ENCODE measurements at places on chromosomes 12 and 14. TPM values are rescaled to one million over a fixed set of nuclear protein-coding genes. Genes with fewer than 3 reads are reported as not detected.

DNA sequence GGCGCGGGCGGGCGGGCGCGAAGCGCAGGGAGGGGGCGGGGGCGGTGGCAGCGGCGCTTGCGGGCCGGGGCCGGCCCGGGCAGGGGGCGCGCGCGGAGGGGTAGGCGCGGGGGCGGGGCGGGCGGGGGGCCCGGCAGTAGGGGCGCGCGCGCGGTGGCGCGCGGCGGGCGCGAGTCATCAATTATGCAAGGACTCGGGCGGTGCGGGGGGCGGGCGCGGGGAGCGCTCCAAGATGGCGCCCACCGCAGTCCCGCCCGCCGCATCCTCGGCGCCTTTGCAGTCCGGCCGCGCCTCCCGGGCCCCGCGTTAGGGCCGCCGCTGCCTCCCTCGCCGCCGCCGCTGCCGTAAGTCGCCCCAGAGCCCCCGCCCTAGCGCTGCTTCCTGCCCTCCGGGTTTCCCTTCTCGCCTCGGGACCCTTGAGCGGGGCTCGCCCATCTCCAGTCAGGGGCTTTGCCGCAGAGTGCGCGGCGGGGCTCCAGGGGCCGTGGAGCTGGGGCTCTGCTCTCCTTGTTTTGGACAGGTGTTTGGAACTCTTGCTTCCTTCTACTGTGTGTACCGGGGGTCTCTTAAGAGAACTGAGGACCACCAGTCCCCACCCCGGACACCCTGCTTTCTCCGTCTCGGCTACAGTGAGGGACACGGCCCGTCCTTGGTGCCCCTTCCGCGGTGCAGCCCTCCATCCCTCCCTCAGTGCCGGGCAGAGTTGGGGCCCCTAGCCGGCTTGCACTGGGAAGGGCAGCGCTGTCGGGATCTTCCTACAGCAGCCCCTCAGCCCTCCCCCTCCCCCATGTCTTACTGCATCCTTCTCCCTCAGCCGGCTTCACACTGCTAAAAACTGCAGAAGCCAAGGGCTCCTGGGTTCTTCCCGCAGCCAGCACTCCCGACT is at the start of gene SCN8A:
SCN8A (plus strand) TSS at position 218 of the 886 bp plus-strand sequence. CDS start 71,585 bp downstream, outside the sequence.
- no peak within 1 kb of the TSS for H3K27ac ChIP-seq
- DNase-seq = peak; percentile 95
- H3K36me3 ChIP-seq = no peaks in the 10 kb centered on the region
- peaks cover 5% of the 10 kb centered on the region for H3K4me1 ChIP-seq
- H3K4me3 ChIP-seq = peak within 1 kb of the TSS; percentile 99
- peaks cover 16% of the 10 kb centered on the region for H3K27me3 ChIP-seq

GRCh38 chr14:22814941-22815713 is at the start of gene SLC7A7:
SLC7A7 (minus strand) TSS chr14:22815435; CDS start chr14:22813398, 2,037 bp downstream.
- H3K27me3 ChIP-seq = peaks cover 10% of the 10 kb centered on the region
- DNase-seq = no peak
- peaks cover 10% of the 10 kb centered on the region for H3K4me1 ChIP-seq
- no peaks in the 10 kb centered on the region for H3K36me3 ChIP-seq
- H3K27ac ChIP-seq = no peak within 1 kb of the TSS

GRCh38 chr12:89935850-89936249 is 227.2 kb upstream of the ATP2B1 start:
- no peak for DNase-seq
- peaks cover 11% of the 10 kb centered on the region for H3K4me1 ChIP-seq
- H3K27me3 ChIP-seq = no peaks in the 10 kb centered on the region
- no peak overlapping the region for H3K27ac ChIP-seq
- H3K36me3 ChIP-seq = no peaks in the 10 kb centered on the region
- no peak overlapping the region for H3K4me3 ChIP-seq

C12orf50 gene
- not detected for total RNA-seq

GRCh38 chr14:32724867-32725471 is 213.7 kb upstream of the NPAS3 start:
- peaks cover 22% of the 10 kb centered on the region for H3K4me1 ChIP-seq
- no peak overlapping the region for H3K4me3 ChIP-seq
- no peaks in the 10 kb centered on the region for H3K27me3 ChIP-seq
- no peak overlapping the region for H3K27ac ChIP-seq
- no peaks in the 10 kb centered on the region for H3K36me3 ChIP-seq

DNA sequence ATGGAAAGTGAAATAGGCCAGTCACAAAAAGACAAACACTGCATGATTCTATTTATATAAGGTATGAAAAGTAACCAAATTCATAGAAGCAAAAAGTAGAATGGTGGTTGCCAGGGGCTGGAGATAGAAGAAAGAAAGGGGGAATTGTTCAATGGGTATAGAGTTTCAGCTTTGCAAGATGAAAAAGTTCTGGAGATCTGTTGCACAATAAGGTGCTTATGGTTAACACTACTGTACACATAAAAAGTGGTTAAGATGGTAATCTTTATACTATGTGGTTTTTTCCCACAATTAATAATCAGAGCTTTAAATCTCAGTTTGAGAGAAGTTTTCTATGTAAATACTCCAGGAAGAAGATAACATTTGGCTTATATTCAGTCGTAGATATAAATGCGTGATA is 73.4 kb downstream of the SLC38A4 start:
- H3K27ac ChIP-seq = no peak overlapping the region
- no peaks in the 10 kb centered on the region for H3K4me1 ChIP-seq
- no peak overlapping the region for H3K4me3 ChIP-seq
- DNase-seq = no peak
- H3K36me3 ChIP-seq = no peaks in the 10 kb centered on the region

- H3K27me3 ChIP-seq = no peaks in the 10 kb centered on the region
- peaks cover 5% of the 10 kb centered on the region for H3K4me1 ChIP-seq
- no peak overlapping the region for H3K27ac ChIP-seq
- no peaks in the 10 kb centered on the region for H3K36me3 ChIP-seq
- DNase-seq = no peak
Measured at GRCh38 chr12:124177951-124178316, 117.0 kb upstream of the RFLNA start.

DNA sequence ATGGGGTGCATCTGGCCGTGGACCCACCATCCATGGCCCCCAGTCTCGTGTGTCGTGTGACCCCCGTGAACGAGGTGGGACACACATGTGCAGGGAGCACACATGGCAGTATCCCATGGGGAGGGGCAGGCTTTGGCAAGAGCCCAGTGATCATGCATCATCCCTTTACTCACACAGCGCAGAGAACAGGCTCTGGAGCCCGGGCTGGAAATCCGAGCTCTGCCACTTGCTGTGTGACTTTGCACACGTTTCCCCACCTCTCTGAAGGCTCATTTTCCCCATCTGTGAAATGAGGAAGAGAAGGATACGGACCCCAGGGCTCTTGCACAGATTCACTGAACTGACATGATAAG is 119.9 kb downstream of the PHETA1 start:
- no peaks in the 10 kb centered on the region for H3K36me3 ChIP-seq
- DNase-seq = no peak
- no peak overlapping the region for H3K4me3 ChIP-seq
- H3K27ac ChIP-seq = no peak overlapping the region

GRCh38 chr14:34453226-34453625 is 8.8 kb downstream of the SPTSSA start:
- no peaks in the 10 kb centered on the region for H3K36me3 ChIP-seq
- no peaks in the 10 kb centered on the region for H3K4me1 ChIP-seq

- no peak overlapping the region for H3K4me3 ChIP-seq
- DNase-seq = peak; percentile 37
- peaks cover 16% of the 10 kb centered on the region for H3K4me1 ChIP-seq
- H3K36me3 ChIP-seq = no peaks in the 10 kb centered on the region
- no peaks in the 10 kb centered on the region for H3K27me3 ChIP-seq
Measured at GRCh38 chr14:21703357-21704326, 30.0 kb upstream of the OR4E1 start.

GRCh38 chr12:104307655-104308000 is 4.1 kb downstream of the EID3 start:
- H3K4me3 ChIP-seq = no peak overlapping the region
- H3K4me1 ChIP-seq = peaks cover 13% of the 10 kb centered on the region
- peaks cover 13% of the 10 kb centered on the region for H3K36me3 ChIP-seq
- H3K27me3 ChIP-seq = no peaks in the 10 kb centered on the region
- DNase-seq = no peak
- H3K27ac ChIP-seq = no peak overlapping the region

DNA sequence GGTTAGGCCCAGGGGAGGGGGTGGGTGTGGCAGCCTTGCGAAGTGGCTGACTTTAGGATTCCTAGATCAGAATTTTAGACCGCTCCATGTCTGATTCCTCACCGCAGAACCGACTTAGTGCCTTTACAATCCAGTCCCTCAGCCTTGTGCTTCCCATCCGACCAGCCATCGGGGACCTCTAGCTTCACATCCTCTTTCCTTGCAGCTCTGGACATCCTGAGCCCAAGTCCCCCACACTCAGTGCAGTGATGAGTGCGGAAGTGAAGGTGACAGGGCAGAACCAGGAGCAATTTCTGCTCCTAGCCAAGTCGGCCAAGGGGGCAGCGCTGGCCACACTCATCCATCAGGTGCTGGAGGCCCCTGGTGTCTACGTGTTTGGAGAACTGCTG is 557 bp downstream of the COPS7A start:
- peaks cover 7% of the 10 kb centered on the region for H3K4me1 ChIP-seq
- H3K36me3 ChIP-seq = no peaks in the 10 kb centered on the region
- DNase-seq = no peak
- H3K4me3 ChIP-seq = peak overlapping the region; percentile 79
- H3K27me3 ChIP-seq = no peaks in the 10 kb centered on the region
- H3K27ac ChIP-seq = no peak overlapping the region

DNA sequence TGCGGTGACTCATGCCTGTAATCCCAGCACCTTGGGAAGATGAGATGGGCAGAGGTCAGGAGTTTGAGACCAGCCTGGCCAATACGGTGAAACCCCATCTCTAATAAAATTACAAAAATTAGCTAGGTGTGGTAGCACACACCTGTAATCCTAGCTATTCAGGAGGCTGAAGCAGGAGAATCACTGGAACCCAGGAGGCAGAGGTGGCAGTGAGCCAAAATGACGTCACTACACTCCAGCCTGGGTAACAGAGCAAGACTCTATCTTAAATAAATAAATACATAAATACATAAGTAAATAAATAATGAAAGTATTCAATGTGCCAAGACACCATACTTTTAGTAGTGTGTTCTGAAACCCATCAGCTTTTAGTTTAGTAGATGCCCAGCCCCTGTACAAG is 308.1 kb upstream of the FLRT2 start:
- H3K4me1 ChIP-seq = peaks cover 39% of the 10 kb centered on the region
- DNase-seq = no peak
- H3K4me3 ChIP-seq = no peak overlapping the region
- H3K27me3 ChIP-seq = no peaks in the 10 kb centered on the region
- no peak overlapping the region for H3K27ac ChIP-seq

DNA sequence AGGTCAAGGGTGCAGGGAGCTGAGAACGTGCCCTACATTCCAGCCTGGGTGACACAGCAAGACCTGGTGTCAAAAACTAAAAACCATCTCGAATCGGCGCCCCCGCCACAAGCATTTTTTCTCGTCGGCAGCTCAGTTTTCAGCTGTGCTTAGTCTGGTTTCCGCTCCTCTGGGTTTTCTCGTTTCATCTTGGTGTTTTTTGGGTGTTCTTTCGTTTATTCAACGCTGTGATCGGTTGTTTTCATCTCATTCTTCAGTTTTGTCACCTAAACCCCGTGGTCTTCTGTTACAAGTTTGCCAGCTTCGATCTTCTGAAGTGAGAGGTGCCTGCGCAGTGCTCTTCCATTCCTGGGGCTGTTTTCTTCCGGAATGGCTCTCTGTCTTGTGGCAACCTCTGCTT is 41.4 kb downstream of the NOC4L start:
- H3K27ac ChIP-seq = no peak overlapping the region
- H3K36me3 ChIP-seq = no peaks in the 10 kb centered on the region
- H3K27me3 ChIP-seq = peaks cover 99% of the 10 kb centered on the region
- H3K4me1 ChIP-seq = peaks cover 10% of the 10 kb centered on the region
- no peak overlapping the region for H3K4me3 ChIP-seq
- no peak for DNase-seq

BRI3BP gene
- total RNA-seq = 2.5 TPM

- H3K27me3 ChIP-seq = no peaks in the 10 kb centered on the region
- no peak overlapping the region for H3K27ac ChIP-seq
- no peak overlapping the region for H3K4me3 ChIP-seq
- DNase-seq = no peak
Measured at GRCh38 chr14:64834965-64835364, 44.7 kb downstream of the SPTB start.

DNA sequence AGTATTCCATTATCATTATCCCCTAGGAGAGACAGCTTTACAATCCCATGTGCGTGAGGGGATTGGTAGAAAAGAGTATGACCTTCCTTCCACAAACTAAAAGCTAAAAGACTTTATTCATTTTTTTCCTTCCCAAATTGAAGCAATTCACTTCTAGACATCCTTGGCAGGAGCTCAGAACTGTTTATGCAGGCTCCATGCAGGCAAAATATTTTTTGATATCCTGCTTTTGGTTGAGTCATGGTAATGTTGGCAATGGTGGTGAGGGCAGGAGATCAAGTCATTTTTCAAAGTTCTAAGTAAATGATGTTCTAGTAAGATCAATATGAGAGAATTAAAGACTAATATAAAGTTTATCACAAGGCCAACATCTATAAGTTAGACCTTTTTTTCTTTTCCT is 1.3 kb upstream of the PLEKHG7 start:
- H3K4me1 ChIP-seq = no peaks in the 10 kb centered on the region
- H3K4me3 ChIP-seq = no peak overlapping the region
- no peak for DNase-seq
- no peaks in the 10 kb centered on the region for H3K27me3 ChIP-seq
- H3K36me3 ChIP-seq = no peaks in the 10 kb centered on the region

- DNase-seq = no peak
- peaks cover 7% of the 10 kb centered on the region for H3K36me3 ChIP-seq
- H3K4me1 ChIP-seq = peaks cover 16% of the 10 kb centered on the region
Measured at GRCh38 chr14:21454843-21455544, 929 bp downstream of the CHD8 start.

DAO gene
- not detected for total RNA-seq

DNA sequence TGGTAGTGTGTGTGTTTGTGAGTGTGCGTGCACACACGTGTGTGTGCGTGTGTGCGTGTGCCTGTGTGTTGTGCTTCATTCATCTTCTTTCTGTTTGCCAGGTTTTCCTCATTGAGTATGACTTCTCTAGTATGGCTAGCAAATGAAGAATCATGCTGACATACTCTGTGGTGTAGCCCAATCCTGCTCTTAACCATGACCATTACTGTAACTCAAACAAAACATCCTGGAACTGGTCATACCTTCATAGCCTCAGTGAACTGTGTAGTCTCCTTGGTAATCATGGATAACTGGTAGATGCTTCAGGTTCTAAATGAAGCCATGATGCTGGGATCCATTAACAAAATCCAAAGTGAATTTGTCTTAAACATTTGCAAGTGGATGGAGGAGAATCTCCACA is 1117.7 kb downstream of the BCL11B start:
- DNase-seq = no peak
- H3K27ac ChIP-seq = no peak overlapping the region
- no peaks in the 10 kb centered on the region for H3K27me3 ChIP-seq
- H3K4me1 ChIP-seq = peaks cover 5% of the 10 kb centered on the region
- H3K4me3 ChIP-seq = no peak overlapping the region

GRCh38 chr12:60263161-60263560 is 667.3 kb downstream of the SLC16A7 start:
- no peak overlapping the region for H3K4me3 ChIP-seq
- no peak for DNase-seq
- H3K36me3 ChIP-seq = no peaks in the 10 kb centered on the region
- no peak overlapping the region for H3K27ac ChIP-seq
- H3K4me1 ChIP-seq = no peaks in the 10 kb centered on the region

Measured in neural progenitor cell (in vitro differentiated cells).